ENCODE measurements at places on chromosomes 6 and 20.

DNA sequence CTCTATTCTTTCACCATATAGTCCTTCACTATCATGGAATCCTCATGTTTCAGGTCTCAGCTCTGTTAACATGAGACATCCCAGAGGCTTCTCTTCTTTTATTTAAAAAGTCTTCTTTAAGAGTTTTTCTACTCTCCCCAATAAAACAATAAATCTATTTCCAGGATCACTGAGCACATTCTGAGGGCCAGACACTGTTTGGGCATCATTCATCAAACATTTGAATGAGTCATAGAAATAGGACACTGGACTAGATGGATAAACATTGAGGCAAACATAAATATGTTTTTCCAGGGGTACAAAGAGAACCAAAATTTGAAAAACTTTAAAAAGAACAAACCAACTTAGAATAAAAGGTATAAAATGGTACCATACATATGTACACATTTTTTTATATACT is 554.4 kb downstream of the KIF16B start:
- no peak for DNase-seq

- no peak for DNase-seq
Observed at GRCh38 chr6:11972806-11973205, 39.3 kb upstream of the HIVEP1 start.

GRCh38 chr20:12976720-12977309 is 32.0 kb upstream of the SPTLC3 start:
- DNase-seq = no peak

DNA sequence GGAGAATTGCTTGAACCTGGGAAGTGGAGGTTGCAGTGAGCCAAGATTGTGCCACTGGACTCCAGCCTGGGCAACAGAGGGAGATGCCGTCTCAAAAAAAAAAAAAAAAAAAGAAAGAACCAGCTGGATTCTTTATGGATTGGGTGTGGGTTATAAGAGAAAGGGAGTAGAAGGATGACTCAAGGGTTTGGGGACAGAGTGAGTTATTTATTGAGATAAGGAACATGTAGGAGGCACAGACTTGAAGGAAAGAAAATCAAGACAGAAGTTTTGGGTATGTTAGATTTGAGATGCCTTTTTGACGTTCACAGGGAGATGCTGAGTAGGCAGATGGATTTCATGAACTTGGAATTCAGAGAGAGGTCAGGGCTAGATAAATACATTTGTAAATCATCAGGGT is 47.6 kb downstream of the KIZ start:
- DNase-seq = no peak

- DNase-seq = no peak
Observed at GRCh38 chr6:133312006-133312405, 70.8 kb downstream of the EYA4 start.

GRCh38 chr6:21246075-21246474 is 347.5 kb upstream of the SOX4 start:
- no peak for DNase-seq

DNA sequence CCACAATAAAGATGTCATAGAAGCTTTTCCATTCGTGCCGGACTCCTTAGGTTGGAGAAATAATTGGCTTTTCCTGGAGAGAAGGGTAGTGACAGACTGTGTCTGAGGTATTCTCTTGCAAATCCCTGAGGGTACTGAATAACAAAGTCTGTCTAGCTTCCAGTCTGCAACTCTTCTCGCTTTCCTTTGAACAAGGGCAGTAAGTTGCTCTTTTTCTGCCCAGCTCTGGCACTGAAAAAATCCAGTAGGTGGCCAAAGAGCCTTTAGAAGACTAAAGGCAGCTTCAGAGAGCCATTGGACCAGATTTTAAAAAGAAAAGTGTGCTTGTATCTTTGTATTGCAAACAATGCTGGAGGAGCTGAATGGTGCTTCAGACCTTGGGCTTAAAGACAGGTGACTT is 20.7 kb upstream of the RREB1 start:
- DNase-seq = no peak

DNA sequence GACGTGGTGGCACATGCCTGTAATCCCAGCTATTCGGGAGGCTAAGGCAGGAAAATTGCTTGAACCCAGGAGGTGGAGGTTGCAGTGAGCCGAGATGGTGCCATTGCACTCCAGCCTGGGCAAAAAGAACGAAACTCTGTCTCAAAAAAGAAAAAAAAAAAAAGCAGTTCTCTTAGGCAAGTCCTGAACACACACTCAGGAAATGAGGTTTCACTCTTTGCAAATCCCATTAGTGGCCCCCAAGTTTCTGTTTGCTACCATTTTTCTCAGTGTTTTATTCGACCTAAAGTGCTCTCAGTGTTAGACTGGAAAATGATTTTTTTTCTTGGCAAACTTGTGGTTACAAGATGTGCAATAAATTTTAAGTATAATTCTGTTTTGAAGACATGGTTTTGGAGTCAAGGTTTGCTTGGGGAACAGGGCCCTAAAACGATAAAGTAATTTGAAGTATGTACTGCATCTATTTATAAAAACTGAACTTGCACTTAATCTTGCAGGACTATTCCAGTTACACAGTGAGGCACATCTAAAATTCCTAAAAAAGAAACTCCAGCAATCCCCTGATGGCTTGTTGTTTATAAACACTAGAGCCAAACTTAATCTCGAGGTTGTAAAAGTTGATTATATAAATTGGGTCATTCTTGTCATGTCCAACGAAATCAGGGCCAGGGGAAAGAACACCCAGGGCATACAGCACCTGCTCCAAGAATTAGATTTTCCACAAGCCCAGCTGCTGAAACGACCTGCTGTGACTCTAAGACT is 42.6 kb downstream of the MAP1LC3A start:
- DNase-seq = no peak

GRCh38 chr6:36246506-36247268 is 23.2 kb upstream of the PNPLA1 start:
- no peak for DNase-seq

DNA sequence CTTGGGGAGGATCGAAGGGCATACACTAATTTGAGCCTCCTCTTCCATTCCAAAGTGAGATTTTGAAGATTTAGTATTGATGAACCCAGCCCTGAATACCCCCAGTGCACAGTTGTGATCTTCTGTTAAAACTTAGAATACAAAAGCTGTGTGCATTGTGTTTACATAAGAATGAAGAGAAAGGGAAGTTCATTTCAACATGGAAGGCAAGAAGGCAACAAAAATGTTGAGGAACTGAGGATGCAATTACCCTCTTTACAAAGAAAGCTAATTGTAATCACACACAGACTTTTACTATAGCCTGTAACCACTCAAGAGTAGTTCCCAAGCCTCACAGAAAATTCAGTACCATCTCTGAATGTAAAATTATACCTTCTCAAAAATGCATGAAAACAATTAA is 49.3 kb downstream of the GFOD1 start:
- no peak for DNase-seq

- no peak for DNase-seq
Observed at GRCh38 chr6:106448000-106448426, 87.5 kb downstream of the CRYBG1 start.

DNA sequence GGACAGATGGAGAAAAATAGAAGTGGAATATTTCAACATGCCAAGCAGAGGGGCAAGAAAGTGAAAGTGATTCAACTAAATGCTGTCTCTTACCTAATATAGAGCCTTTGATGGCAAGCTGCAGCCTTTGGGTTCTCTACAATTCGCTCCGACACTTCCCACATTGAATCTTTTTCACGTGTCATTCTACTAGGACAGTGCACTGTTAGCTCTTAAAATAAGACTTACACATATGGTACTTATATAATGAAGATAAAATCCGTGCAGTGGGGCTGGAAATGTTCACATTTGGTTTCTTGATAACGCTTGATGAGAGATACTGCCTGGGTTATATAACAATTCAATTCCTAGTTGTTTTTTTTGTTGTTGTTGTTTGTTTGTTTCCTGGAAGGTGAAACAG is 502.4 kb downstream of the LMBRD1 start:
- DNase-seq = no peak

DNA sequence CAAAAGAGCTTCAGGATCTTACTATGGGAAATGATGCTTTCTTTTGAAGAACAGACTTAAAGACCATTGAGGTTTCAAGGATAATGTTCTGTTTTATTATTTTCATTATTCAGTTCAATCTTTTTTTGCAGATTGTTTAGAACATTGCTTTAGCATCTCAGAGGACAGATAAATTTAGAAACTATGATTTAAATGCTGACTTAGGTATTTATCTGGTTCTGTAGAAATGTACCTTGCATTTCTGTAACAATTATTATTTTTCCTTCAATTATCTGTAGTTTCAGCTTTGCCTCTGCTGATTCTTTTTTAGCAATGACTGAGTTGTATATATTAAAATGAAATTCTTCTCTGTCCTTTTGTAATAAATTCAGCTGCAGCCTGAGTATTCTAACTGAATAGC is 205.4 kb upstream of the PCSK2 start:
- DNase-seq = no peak

GRCh38 chr6:11260249-11261038 is 28.0 kb upstream of the NEDD9 start:
- DNase-seq = no peak

DNA sequence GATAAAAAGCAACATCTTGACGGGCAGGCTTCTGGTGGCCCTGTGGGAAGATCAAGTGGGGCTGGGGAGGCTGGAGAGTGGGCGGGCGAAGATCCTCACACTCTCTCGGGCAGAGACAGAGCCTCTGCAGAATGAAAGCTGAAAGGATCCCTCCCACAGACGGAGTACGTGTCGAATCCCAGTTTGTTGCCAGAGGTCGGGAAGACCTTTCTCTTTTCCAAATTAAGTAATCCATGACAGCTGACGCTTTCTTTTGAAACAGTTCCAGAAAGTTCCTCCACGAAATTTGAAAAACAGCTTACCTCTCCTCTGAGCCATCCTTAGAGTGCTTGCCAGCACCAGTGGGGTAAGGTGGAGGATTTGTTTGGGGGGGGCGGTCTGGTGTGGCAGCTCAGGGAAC is 155.6 kb upstream of the SMLR1 start:
- no peak for DNase-seq

DNA sequence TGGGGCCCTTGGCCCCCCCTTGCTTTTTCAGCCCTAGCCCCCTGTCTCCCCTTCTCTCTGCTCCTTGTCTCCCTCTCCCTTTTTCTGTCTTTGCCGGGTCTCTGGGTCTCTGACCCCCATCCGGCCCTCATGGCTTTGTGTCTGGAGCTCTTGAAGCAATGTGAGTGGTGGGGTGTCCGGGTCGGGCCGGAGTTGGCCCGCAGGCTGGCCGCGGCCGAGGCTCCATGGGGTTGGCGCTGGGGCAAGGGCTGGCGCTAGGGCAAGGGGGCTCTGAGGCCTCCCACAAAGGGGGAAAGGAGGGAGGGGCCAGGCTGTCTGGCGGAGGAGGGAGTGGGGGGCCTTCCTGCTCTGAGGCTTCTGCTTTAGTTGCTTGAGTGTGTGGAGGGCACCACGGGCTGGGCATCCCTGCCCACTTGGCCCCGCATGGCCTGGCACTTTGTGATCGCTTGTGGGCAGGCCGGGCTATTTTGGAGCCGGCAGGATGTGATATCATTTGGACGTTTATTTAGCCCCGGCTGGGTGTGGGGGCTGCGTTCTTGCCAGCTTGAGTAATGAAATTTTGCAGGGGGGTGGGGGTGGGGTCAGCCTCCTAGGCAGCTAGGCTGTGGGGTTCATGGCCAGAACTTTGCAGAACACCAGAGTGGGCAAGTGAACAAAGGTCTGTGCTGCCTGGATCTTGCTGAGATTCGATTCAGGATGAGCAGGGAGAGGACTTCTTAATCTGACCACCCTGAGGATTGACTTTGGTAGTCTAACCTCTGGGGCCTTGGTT is 78.7 kb upstream of the MYL9 start:
- peak; percentile 42 for DNase-seq

GRCh38 chr6:113354204-113354895 is 502.8 kb upstream of the MARCKS start:
- DNase-seq = no peak

GRCh38 chr20:47665221-47665991 is 119.9 kb downstream of the SULF2 start:
- no peak for DNase-seq

- no peak for DNase-seq
Observed at GRCh38 chr6:114334237-114334636, 8.6 kb downstream of the HS3ST5 start.

DNA sequence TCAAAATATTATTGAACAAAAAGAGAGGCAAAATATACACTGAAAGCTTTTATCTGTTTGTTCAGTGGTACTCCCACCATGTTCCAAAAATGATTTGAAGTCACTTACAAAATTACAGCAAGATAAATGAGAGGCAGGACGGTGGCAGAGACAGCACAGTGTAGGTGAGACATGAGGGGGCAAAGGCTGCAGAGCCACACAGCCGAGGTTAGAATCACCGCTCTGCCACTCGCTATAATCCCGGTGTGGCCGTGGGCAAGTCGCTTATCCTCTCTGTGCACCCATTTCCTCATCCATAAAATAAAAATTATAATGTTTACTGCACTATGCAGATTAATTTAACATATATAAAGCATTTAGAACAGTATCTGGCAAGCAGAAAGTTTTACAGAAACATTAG is 140.1 kb upstream of the BEND6 start:
- no peak for DNase-seq

DNA sequence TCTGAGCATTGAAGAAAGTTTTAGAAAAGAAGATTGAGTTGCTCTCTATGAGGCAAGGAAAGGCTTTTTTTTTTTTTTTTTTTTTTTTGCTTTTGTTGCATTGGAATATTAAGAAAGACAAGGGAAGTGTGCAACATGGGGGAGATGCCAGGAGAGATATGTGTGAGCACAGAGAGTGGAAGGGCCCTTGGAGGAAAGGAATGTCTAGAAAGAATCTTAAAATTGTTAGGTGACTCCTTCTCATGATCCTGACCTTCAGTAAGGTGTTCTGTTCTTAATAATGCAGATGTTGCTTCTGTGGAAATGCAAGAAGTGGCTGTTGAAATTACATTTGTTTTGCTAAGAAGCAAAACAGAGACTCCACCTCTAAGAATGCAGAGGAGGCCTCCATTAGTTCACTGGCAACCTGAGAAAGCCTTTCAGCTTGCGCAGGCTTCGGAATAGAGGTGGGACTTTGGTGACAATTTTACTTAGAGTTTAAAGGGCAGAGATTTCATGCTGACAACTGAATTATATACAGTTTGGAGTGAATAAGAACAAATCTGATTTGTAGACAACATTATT is 118.0 kb upstream of the ASCC3 start:
- DNase-seq = no peak

GRCh38 chr6:143149771-143150170 is 89.1 kb downstream of the AIG1 start:
- no peak for DNase-seq

DNA sequence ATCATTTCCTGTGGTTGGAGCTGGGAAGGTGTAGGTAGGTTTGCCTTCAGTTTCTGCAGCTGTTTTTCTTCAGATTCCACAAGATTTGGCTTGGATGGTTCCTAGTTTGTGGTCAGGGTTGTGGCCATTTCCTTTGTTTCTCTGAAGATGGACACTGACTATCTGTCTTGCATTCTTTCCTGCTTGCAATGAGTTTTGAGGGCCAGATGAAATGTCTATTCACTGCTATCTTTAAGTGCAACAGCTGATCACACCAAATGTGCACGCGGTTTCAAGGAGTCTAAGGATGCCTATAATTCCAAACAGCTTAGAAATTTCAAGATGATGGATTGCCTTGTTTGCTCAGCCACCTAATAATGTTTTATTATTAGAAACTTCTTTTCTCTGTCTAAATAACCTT is 28.4 kb downstream of the IL20RA start:
- no peak for DNase-seq

GRCh38 chr6:87968435-87969278 is 79.0 kb upstream of the SPACA1 start:
- DNase-seq = no peak

- no peak for DNase-seq
Observed at GRCh38 chr6:30657454-30657853, 10.5 kb downstream of the C6orf136 start.
